ENCODE measurements at places on chromosomes 6 and 20.

- no peak for DNase-seq
Measured at GRCh38 chr20:23649830-23650417, 12.2 kb upstream of the CST3 start.

DNA sequence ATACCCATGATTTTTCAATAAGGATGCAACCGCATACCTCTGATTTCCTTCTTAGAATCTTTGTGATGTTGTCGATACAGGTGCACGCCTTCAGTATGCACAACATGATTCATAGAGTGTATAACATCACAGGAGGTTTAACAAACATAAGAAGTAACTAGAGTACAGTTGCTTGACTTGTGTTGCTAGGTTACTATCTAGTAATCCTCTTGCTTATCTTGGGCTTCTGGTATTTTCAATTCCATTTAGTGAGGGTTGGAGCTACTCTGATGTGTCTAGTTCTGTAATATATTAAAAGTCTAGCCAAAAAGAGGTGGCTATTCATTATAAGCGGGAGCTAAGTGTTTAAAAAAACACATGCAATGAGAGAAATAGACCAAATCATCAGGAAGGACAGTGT is 85.5 kb upstream of the TENT5A start:
- DNase-seq: peak; percentile 36

GRCh38 chr6:35008858-35009257 is 119.8 kb downstream of the ANKS1A start:
- no peak for DNase-seq

DNA sequence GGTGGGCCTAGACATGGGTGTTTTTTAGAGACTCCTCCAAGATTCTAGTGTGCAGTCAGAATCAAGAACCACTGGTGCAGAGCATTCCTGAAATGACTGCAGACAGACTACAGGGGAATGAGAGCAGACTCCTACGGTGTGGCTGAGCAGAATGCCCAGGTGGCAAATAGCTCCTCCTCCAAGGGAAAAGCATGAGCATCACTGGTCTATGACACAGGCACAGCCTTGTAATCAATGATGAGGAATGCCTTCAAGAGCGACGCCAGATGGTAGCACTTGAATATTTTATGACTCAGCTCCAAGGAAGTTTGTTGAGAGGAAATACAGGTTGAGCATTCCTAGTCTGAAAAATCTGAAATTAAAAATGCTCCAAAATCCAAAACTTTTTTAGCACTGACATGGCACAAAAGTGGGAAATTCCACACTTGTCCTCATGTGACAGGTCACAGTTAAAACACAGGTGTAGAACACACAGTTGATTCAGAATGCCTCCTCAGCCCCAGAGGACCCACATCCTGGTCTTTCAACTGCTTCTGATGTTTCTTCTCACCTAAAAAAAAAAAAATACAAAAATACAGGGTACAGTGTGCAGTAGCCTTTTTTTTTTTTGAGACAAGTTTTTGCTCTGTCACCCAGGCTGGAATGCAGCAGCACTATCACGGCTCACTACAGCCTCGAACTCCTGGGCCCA is 10.6 kb upstream of the FAM8A1 start:
- DNase-seq: peak; percentile 79

DNA sequence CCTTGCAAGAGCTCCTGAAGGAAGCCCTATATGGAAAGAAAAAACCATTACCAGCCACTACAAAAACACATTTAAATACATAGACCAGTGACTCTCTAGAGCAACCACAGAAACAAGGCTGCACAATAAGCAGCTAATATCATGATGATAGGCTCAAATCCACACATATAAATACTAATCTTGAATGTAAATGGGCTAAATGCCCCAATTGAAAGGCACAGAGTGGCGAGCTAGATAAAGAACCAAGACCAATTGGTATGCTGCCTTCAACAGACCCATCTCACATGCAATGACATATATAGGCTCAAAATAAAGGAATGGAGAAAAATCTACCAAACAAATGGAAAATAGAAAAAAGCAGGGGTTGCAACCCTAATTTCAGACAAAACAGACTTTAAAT is 153.0 kb downstream of the LRRC1 start:
- no peak for DNase-seq

DNA sequence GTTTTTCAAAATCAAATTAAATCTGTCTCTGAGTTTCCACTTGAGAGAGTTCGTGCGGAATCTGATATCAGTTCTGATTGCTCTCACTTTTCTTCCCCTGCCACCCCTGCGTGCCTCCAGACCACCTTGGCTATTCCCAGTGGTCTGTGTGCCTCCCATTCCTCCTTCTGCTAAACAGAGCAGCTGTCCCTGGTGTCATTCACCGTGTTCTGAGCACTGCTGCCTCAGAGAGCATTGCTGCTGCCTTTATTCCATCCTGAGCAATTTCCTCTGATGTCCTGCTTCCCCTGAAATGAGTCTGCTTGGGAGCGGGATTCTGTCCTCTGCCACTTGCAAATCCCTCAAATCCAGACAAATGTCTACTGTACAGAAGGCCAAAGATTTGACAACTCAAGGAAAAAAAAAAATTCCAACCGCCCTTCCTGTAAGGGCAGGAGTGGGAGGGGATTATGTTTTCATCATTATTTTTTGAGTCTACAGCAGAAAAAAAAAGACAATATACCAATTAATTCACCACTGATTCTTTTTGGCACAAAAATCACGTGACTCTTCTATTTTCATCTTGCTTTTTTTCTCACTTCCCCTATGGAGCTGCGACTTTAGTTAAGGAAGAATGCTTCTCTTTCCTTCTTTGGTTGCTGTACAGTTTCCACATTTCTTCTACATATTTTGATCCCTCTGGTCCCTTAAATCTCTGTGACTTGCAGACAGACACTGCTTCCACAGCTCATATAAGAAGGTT is 833.0 kb downstream of the EPHA7 start:
- DNase-seq: no peak

DNA sequence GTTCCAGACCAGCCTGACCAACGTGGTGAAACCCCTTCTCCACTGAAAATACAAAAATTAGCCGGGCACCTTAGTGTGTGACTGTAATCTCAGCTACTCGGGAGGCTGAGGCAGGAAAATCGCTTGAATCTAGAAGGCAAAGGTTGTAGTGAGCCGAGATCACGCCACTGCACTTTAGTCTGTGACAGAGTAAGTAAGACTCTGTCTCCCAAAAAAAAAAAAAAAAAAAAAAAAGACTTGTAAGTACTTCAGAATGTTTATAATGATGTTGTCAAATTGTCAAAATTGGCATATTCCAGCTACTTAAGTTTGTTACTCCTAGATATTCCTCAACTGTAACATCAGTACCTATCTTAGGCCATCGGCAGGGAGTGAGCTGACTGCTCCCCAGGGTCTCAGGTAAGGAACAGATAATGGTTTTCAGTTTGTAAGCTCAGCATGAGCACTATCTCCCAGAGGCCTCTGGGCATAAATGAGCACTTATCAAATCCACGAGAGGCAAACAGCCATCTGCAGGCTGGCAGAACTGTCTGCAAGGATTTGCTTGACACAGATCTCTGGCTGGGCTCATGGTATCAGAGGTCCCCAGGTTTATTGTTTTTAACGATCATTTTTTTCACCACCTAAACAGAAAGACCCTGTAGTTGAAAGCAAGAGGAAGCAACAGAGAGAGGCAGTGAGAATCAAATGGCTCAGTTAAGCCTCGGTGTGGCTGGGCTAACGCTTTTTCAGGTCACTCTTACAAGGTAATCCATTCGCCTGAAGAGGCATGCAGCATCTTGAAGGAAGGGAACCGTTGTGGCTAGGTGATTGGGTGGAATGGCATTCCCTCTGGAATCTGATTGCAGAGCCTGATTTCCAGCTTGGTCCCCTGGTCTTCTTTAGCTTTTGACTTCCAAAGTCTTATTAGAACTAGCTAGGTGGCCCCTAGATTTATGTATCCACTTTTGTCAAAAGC is 115.9 kb downstream of the LY86 start:
- DNase-seq: no peak

- DNase-seq: no peak
Measured at GRCh38 chr20:23023621-23024177, 11.4 kb upstream of the SSTR4 start.

All from astrocyte of the spinal cord (primary cell).